ENCODE measurements at places on chromosomes 5 and 9. TPM values are rescaled to one million over a fixed set of nuclear protein-coding genes. Genes with fewer than 3 reads are reported as not detected.

DNA sequence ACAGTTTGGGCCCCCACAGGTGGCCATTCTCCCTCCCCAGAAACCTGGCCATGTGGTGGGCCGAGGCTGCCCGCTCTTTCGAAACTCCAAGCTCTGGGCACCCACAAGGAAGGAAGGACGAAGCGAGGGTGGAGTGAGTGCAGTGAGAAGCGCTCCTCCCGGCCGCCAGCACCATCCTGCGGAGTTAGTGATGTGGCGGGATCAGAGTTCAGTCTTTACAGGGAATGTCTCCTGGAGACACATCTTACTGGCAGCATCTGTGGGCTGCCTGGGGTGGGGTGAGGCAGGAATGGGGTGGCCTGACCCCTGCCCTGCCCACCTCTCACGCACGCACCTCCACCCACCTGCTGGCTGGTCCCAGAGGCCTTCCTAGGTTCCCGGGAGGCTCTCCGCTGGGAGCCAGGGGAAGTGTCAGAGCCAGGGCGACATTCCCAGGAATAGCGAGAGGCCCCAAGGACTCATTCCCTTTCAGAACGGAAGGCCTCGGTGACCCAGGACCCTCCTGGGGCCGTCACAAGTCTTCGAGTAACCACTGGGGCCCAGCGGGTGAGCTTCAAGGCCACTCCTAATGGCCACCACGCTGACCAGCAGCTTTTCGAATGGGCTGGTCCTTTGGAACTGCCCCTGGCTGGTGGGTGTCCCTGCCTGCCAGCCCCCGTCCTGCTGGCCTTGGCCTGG lies 5.5 kb upstream of the RNU6ATAC start:
- DNase-seq, result no peak
- no peaks in the 10 kb centered on the region for H3K36me3 ChIP-seq
- peaks cover 5% of the 10 kb centered on the region for H3K4me1 ChIP-seq

- no peaks in the 10 kb centered on the region for H3K4me1 ChIP-seq
- H3K27ac ChIP-seq, result no peak overlapping the region
- DNase-seq, result no peak
- no peaks in the 10 kb centered on the region for H3K27me3 ChIP-seq
- no peak overlapping the region for H3K4me3 ChIP-seq
Observed at GRCh38 chr5:42121401-42121800, 196.3 kb downstream of the FBXO4 start.

- no peak overlapping the region for H3K4me3 ChIP-seq
- H3K27me3 ChIP-seq, result no peaks in the 10 kb centered on the region
- DNase-seq, result no peak
- no peaks in the 10 kb centered on the region for H3K36me3 ChIP-seq
- no peak overlapping the region for H3K27ac ChIP-seq
Observed at GRCh38 chr9:108603141-108603540, 252.6 kb downstream of the ACTL7B start.

DNA sequence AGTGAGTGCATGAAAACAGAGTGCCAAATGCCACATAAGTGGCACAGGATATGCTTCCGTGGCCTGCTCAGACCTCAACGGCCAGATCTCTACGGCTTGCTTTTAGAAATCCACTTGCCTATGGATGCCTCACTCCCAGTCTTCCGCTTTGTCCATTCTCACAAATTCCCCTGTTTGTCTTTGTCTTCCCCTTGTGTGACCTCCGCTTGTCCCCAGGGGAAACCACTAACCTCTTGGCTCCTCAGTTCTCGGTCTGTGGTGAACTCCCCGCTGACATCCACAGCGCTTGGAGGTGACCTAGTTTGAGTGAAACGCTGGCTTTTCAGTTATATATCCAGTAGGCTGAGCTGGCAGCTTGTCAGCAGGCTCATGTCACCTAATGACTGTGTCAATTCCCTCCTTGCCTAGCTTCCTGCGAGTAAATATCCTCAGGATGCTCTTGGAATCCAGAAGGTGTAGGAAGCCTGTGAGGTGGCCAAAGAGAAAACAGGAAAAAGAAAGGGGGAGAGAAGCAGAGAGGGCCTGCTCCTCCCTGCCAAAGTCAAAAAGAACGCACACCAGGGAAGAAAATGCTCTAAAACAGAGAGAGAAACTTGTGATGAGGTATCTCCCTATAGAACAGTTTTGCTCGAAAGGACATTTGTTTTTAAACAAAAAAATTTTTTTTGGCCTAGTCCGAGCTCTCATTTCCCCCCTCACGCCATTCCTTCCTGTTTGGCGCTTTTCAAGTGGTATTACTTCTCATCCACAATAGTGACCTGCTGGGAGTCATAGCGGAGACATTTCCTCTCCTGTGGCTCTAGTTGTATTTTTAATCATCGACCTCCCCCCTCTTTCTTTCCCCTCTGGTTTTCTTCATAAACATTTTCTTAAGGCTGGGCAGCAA lies 101.6 kb upstream of the SPRY4 start:
- no peaks in the 10 kb centered on the region for H3K27me3 ChIP-seq
- H3K4me1 ChIP-seq, result peaks cover 44% of the 10 kb centered on the region
- H3K36me3 ChIP-seq, result no peaks in the 10 kb centered on the region
- DNase-seq, result peak; percentile 41
- no peak overlapping the region for H3K4me3 ChIP-seq

DNA sequence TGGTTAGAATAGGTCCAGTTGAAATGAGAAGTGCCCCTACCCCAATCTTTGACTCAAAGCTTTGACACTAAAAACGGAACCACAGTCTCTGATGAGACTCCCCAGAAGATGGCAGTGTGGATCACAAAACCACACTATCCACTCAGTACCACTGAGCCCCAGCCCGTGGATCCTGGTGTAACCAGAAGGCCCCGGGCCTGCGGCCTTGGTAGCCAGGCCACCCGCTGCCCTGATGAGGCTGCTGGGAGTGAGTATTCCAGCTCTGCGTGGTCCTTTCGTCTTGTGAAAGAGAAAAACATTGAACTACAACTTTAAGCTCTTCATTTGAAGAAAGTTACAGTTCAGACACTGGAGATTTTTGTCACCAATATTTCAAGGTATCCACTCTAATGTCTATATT lies 42.2 kb upstream of the FBP1 start:
- DNase-seq, result peak; percentile 46
- no peak overlapping the region for H3K4me3 ChIP-seq
- H3K36me3 ChIP-seq, result no peaks in the 10 kb centered on the region
- no peaks in the 10 kb centered on the region for H3K27me3 ChIP-seq
- H3K4me1 ChIP-seq, result peaks cover 3% of the 10 kb centered on the region

DNA sequence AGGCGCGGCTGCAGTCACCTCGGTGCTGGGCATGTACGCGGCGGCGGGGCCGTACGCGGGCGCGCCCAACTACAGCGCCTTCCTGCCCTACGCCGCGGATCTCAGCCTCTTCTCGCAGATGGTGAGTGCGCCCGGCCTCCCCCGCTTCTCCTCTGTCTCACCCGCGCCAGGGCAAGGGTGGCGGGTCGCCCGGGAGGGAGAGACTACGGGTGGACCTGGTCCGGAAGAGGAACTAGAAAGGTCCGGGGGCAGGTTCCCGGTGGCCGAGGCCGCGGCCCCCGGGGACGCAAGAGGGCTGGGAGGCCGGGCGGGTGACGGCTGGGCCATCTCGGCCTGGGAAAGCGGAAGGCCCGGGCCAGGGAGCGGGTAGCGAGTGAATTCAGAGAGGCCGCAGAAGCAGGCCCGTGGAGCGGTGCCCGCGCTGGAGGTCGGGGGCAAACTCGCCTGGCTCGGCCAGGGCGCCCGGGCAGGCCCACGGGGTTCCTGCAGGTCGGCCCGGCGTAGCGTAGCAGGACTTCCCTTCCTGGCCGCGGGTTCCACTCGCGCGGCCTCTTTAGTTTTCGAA lies 711 bp downstream of the IRX1 start:
- no peaks in the 10 kb centered on the region for H3K36me3 ChIP-seq
- no peak for DNase-seq
- H3K4me3 ChIP-seq, result no peak overlapping the region
- H3K4me1 ChIP-seq, result no peaks in the 10 kb centered on the region
- no peak overlapping the region for H3K27ac ChIP-seq
- peaks cover 23% of the 10 kb centered on the region for H3K27me3 ChIP-seq

DNA sequence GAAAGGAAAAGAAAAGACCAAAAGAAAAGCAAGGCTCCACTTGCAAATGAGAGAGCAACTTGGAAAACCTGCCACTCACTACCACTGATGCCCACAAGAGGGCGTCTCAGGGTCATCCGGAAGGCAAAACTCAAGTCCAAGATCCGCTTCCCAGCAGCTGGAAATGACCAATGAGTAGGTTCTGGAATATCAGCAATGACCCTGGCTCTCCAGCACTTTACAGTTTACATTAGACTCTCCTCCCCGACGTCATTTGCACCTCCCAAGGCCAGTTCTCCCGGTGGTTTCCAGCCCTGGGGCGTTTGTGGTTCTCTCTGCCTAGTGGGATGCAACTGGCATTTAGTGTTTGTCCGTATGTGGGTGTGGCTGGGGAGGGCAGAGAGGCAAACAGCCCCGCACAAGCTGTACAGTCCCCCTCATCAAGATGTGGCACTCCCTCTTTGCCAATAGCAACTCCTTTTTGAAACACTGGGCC lies 193.8 kb upstream of the ZNF618 start:
- DNase-seq, result peak; percentile 18
- no peaks in the 10 kb centered on the region for H3K4me1 ChIP-seq
- no peak overlapping the region for H3K27ac ChIP-seq
- H3K36me3 ChIP-seq, result no peaks in the 10 kb centered on the region

DNA sequence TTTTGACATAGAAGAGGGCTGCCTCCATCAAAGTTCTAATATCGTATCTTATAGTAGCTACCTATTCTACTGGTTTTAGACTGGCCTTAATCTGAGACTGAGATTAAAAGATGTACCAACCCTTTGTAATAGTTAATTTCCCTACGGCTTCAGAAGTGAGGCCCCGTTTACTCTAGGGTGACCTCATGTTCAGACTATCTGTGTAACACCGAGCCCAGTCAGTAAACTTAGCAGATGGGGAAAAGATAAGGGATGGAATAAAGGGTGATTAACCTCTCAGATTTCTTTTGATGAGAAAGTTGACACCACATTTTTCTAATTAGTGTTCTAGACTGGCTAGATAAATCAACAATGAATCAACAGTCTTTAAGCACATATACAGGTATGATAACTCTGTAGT lies 283.1 kb downstream of the KCTD16 start:
- no peak for DNase-seq
- no peak overlapping the region for H3K4me3 ChIP-seq
- H3K27ac ChIP-seq, result no peak overlapping the region
- H3K27me3 ChIP-seq, result no peaks in the 10 kb centered on the region
- H3K36me3 ChIP-seq, result no peaks in the 10 kb centered on the region
- no peaks in the 10 kb centered on the region for H3K4me1 ChIP-seq

DNA sequence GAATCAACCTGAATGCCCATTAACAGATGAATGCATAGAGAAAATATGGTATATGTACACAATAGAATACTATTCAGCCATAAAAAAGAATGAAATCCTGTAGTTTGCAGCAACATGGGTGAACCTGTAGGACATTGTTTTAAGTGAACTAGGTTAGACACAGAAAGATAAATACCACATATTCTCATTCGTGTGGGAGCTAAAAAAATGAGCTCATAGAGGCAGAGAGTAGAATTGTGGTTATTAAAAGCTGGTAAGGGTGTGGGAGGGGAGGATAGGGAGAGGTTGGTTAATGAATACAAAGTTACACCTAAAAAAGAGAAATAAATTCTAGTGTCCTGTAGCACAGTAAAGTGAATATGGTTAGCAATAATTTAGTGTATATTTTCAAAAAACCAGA lies 23.5 kb downstream of the PTTG1 start:
- no peak for DNase-seq
- peaks cover 2% of the 10 kb centered on the region for H3K4me1 ChIP-seq
- H3K4me3 ChIP-seq, result no peak overlapping the region
- no peaks in the 10 kb centered on the region for H3K27me3 ChIP-seq
- no peaks in the 10 kb centered on the region for H3K36me3 ChIP-seq
- H3K27ac ChIP-seq, result no peak overlapping the region

GRCh38 chr9:28735738-28736342 lies 1162.6 kb upstream of the C9orf72 start:
- no peak overlapping the region for H3K27ac ChIP-seq
- H3K27me3 ChIP-seq, result no peaks in the 10 kb centered on the region
- H3K36me3 ChIP-seq, result no peaks in the 10 kb centered on the region
- DNase-seq, result no peak
- H3K4me1 ChIP-seq, result no peaks in the 10 kb centered on the region

DNA sequence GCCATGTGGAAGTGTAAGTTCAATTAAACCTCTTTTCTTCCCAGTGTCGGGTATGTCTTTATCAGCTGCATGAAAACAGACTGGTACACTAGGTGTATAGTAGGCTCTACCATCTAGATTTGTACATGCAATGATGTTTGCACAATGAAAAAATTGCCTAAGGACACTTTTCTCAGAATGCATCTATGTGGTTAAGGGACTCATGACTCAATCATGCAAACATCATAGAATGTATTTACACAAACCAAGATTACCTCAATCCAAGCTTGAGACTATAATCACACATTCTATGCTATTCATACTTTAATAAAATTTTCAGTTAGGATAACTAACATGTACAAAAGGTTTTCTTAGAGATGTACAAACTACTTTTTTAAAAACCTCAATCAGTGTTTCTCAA lies 1164.5 kb downstream of the CDH12 start:
- no peak for DNase-seq
- no peaks in the 10 kb centered on the region for H3K36me3 ChIP-seq
- no peak overlapping the region for H3K27ac ChIP-seq
- H3K27me3 ChIP-seq, result no peaks in the 10 kb centered on the region
- H3K4me3 ChIP-seq, result no peak overlapping the region
- H3K4me1 ChIP-seq, result no peaks in the 10 kb centered on the region

- H3K4me3 ChIP-seq, result no peak overlapping the region
- DNase-seq, result no peak
- peaks cover 71% of the 10 kb centered on the region for H3K27me3 ChIP-seq
- H3K4me1 ChIP-seq, result no peaks in the 10 kb centered on the region
- H3K36me3 ChIP-seq, result no peaks in the 10 kb centered on the region
Observed at GRCh38 chr9:127405344-127406125, 8.6 kb downstream of the SLC2A8 start.

GRCh38 chr9:89538871-89539270 lies 41.0 kb upstream of the SEMA4D start:
- no peaks in the 10 kb centered on the region for H3K27me3 ChIP-seq
- DNase-seq, result peak; percentile 48
- no peaks in the 10 kb centered on the region for H3K36me3 ChIP-seq

GRCh38 chr9:37936965-37937364 lies 33.0 kb upstream of the SLC25A51 start:
- no peak overlapping the region for H3K4me3 ChIP-seq
- no peaks in the 10 kb centered on the region for H3K4me1 ChIP-seq
- H3K27ac ChIP-seq, result no peak overlapping the region
- H3K36me3 ChIP-seq, result no peaks in the 10 kb centered on the region

- H3K4me1 ChIP-seq, result no peaks in the 10 kb centered on the region
- H3K4me3 ChIP-seq, result no peak overlapping the region
- no peaks in the 10 kb centered on the region for H3K27me3 ChIP-seq
- no peaks in the 10 kb centered on the region for H3K36me3 ChIP-seq
- H3K27ac ChIP-seq, result no peak overlapping the region
Observed at GRCh38 chr5:52920929-52921328, 68.2 kb upstream of the ITGA2 start.

GRCh38 chr9:86700629-86701028 lies 246.7 kb downstream of the GAS1 start:
- no peaks in the 10 kb centered on the region for H3K4me1 ChIP-seq
- H3K27ac ChIP-seq, result no peak overlapping the region
- no peaks in the 10 kb centered on the region for H3K27me3 ChIP-seq
- no peak overlapping the region for H3K4me3 ChIP-seq
- DNase-seq, result no peak
- H3K36me3 ChIP-seq, result no peaks in the 10 kb centered on the region

HTR1A gene
- not detected for total RNA-seq

WWC1 gene
- 0.93 TPM for total RNA-seq

SCGB3A2 gene
- total RNA-seq, result not detected

NTRK2 gene
- 0.39 TPM for total RNA-seq

CDHR2 gene
- total RNA-seq, result 3.1 TPM

SPINK4 gene
- total RNA-seq, result not detected

BDP1 gene
- total RNA-seq, result 34.0 TPM

SV2C gene
- total RNA-seq, result 0.07 TPM

CAMK2A gene
- not detected for total RNA-seq

Measured in T-cell (primary cell).